Adrenal gland (tissue), 19 donors: ENCODE measurements at places on chromosomes 2 and 18. TPM values are rescaled to one million over a fixed set of nuclear protein-coding genes. Genes with fewer than 3 reads are reported as not detected.
A peak's percentile ranks its signal among the peaks of the same experiment; 100 is the strongest.

- H3K27me3 ChIP-seq, result no peaks in the 10 kb centered on the region
- no peak for DNase-seq
- no peak overlapping the region for H3K4me3 ChIP-seq
- H3K27ac ChIP-seq, result no peak overlapping the region
- H3K4me1 ChIP-seq, result peaks cover 18% of the 10 kb centered on the region
Observed at GRCh38 chr2:85727798-85728197, 26.0 kb upstream of the ATOH8 start.

DNA sequence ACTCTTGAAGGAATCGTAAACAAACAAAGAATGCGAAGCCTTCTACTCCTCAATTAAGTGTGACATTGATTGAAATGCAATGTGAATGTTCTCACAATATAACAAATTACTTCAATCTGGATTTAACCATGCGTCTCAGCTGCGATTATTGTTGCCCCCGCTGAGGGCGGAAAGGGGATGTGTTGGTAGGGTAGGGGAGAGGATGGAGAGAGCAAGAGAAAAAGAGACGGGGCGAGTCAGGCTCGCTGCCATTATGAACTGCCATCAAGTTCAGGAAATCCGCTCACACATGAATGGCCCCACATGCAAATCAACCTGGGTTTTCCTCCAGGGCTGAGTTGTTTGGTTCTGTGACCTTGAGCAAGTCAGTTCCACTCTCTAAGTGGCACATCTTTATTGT is 129.8 kb downstream of the PXDN start:
- no peak for DNase-seq
- H3K27me3 ChIP-seq, result no peaks in the 10 kb centered on the region
- H3K4me1 ChIP-seq, result no peaks in the 10 kb centered on the region
- no peaks in the 10 kb centered on the region for H3K36me3 ChIP-seq

GRCh38 chr2:12318427-12319057 is 398.2 kb upstream of the TRIB2 start:
- DNase-seq, result no peak
- no peaks in the 10 kb centered on the region for H3K4me1 ChIP-seq
- no peaks in the 10 kb centered on the region for H3K36me3 ChIP-seq
- peak overlapping the region; percentile 97 for H3K27ac ChIP-seq

GRCh38 chr2:168212866-168213265 is 34.5 kb downstream of the STK39 start:
- no peaks in the 10 kb centered on the region for H3K36me3 ChIP-seq
- no peak for DNase-seq

- H3K36me3 ChIP-seq, result no peaks in the 10 kb centered on the region
- no peaks in the 10 kb centered on the region for H3K27me3 ChIP-seq
- no peak overlapping the region for H3K27ac ChIP-seq
- no peak overlapping the region for H3K4me3 ChIP-seq
- H3K4me1 ChIP-seq, result peaks cover 26% of the 10 kb centered on the region
Observed at GRCh38 chr2:134776836-134777235, 58.0 kb upstream of the TMEM163 start.

The EMILIN1 gene
- total RNA-seq, result 51.6 TPM

The UGT1A10 gene
- total RNA-seq, result not detected

GRCh38 chr2:52570716-52571115 is 1196.9 kb upstream of the CHAC2 start:
- DNase-seq, result no peak
- H3K27me3 ChIP-seq, result no peaks in the 10 kb centered on the region
- H3K36me3 ChIP-seq, result no peaks in the 10 kb centered on the region
- H3K27ac ChIP-seq, result no peak overlapping the region

- H3K36me3 ChIP-seq, result no peaks in the 10 kb centered on the region
- no peak overlapping the region for H3K27ac ChIP-seq
Observed at GRCh38 chr18:67600181-67601180, 84.0 kb upstream of the DSEL start.

- no peaks in the 10 kb centered on the region for H3K27me3 ChIP-seq
- no peak overlapping the region for H3K27ac ChIP-seq
- H3K4me3 ChIP-seq, result no peak overlapping the region
- no peaks in the 10 kb centered on the region for H3K4me1 ChIP-seq
Observed at GRCh38 chr2:26585966-26586365, 55.2 kb downstream of the CIB4 start.

DNA sequence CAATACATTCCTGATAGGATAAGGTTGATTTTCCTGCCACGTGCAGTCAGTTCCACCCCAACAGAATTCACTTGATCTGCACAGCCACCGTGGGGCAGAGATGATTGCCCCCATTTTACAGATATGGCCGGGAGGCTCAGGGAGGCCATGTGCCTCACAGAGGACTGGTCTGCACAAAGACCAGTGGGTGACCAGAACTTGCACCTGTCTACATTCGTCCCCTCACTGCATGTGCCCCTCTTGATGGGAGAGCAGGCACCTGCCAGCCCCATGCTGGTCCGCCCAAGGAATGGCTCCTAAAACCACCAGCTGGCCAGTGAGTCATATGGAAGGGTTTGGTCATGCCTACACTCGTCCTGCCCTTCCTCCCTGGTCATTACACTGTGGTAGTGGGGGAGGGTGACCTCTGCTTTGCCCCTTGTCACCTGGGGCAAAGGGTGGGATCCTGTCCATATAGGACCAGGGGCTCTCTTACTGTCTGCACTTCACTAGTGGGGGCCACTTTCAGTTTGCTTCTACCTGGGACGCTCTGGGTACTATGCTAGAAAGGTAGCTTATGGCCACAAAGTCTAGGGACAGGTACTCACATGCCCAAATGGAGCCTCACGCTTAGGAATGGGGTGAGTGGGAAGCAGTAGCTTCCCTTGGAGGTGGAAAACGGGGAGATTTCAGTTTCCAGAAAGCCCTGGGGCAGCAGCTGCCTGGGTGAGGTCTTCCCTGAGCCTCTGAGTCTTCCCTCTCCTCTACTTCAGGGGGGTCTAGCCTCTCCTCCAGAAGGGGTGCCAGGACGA is 14.7 kb downstream of the RRM2 start:
- DNase-seq, result no peak
- H3K36me3 ChIP-seq, result no peaks in the 10 kb centered on the region
- no peaks in the 10 kb centered on the region for H3K27me3 ChIP-seq
- H3K27ac ChIP-seq, result no peak overlapping the region
- no peak overlapping the region for H3K4me3 ChIP-seq

DNA sequence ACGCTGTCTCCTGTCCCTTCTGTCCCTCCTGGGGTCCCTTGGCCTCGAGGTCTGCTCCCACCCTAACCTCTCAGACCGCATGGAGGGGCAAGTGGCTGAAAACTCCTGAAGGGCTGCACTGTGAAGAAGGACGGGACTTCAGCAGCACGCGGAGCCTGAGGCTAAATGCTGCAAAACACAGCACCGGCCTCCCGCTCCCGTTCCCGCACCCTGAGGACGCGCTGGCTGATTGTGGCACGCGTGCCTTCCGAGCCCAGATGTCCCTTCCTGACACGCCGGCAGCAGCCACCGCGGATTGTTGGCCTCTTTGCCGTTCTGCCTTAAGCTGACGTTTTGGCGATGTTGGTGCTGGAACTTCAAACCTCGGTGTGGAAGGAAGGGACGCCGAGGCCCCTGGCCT is 125.9 kb upstream of the CTDP1 start:
- H3K4me3 ChIP-seq, result no peak overlapping the region
- no peak for DNase-seq
- H3K4me1 ChIP-seq, result no peaks in the 10 kb centered on the region
- no peak overlapping the region for H3K27ac ChIP-seq

The UGT1A9 gene
- not detected for total RNA-seq

DNA sequence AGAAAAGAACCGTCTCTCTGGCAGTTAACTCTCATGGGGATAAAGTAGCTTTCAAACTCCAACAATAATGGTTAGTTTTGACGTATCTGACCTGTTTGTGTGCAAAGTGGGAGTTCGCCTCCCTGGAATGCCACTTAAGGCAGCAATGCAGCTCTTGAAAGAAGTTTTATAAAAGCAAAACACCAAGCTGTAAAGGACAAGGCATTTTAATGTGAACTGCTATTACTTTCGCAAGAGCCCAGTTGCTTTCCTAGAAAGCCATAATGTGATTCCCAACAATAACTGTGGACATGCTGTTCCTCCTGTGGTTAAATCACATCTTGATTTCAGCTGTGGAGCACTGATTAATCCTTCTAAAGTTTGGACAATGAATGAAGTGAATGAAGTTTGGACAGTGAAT is 303.7 kb downstream of the PTPRM start:
- DNase-seq, result no peak
- H3K27ac ChIP-seq, result no peak overlapping the region
- H3K4me3 ChIP-seq, result no peak overlapping the region
- no peaks in the 10 kb centered on the region for H3K36me3 ChIP-seq
- H3K27me3 ChIP-seq, result no peaks in the 10 kb centered on the region
- peaks cover 14% of the 10 kb centered on the region for H3K4me1 ChIP-seq

DNA sequence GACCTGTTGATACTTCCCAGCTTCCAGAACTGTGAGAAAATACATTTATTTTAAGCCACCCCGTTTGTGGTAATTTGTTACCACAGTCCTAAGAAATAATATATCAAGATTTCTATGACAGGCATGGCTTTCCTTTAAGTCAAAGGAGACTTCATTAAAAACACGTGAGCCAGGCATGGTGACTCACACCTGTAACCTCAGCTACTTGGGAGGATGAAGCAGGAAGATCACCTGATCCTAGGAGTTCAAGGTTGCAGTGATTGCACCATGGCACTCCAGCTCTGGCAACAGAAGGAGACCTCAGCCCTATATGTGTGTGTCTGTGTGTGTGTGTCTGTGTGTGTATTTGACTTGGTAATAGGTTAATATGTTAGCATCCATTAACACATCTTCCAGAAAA is 69.8 kb upstream of the SCN7A start:
- no peak overlapping the region for H3K4me3 ChIP-seq
- no peak overlapping the region for H3K27ac ChIP-seq
- DNase-seq, result no peak

The OSBPL1A gene
- 73.6 TPM for total RNA-seq

- no peaks in the 10 kb centered on the region for H3K27me3 ChIP-seq
- H3K4me3 ChIP-seq, result no peak overlapping the region
- H3K36me3 ChIP-seq, result no peaks in the 10 kb centered on the region
- no peak overlapping the region for H3K27ac ChIP-seq
- DNase-seq, result peak; percentile 34
Observed at GRCh38 chr18:5488844-5489243, 55.0 kb downstream of the EPB41L3 start.

- no peak for DNase-seq
- H3K27ac ChIP-seq, result no peak overlapping the region
- H3K27me3 ChIP-seq, result no peaks in the 10 kb centered on the region
- H3K4me1 ChIP-seq, result no peaks in the 10 kb centered on the region
Observed at GRCh38 chr2:145617420-145617819, 1097.5 kb upstream of the ZEB2 start.

GRCh38 chr2:201931951-201932350 is 101.7 kb upstream of the FZD7 start:
- H3K27me3 ChIP-seq, result no peaks in the 10 kb centered on the region
- no peak for DNase-seq
- H3K27ac ChIP-seq, result no peak overlapping the region
- H3K4me3 ChIP-seq, result no peak overlapping the region
- H3K4me1 ChIP-seq, result no peaks in the 10 kb centered on the region
- H3K36me3 ChIP-seq, result no peaks in the 10 kb centered on the region

- H3K27me3 ChIP-seq, result no peaks in the 10 kb centered on the region
- no peak overlapping the region for H3K4me3 ChIP-seq
- DNase-seq, result no peak
- no peaks in the 10 kb centered on the region for H3K4me1 ChIP-seq
- no peaks in the 10 kb centered on the region for H3K36me3 ChIP-seq
- no peak overlapping the region for H3K27ac ChIP-seq
Observed at GRCh38 chr2:99786636-99787390, 297.0 kb upstream of the REV1 start.

GRCh38 chr18:79645291-79645983 is 34.2 kb upstream of the CTDP1 start:
- no peak overlapping the region for H3K4me3 ChIP-seq
- H3K27ac ChIP-seq, result no peak overlapping the region
- H3K27me3 ChIP-seq, result peaks cover 12% of the 10 kb centered on the region
- H3K4me1 ChIP-seq, result no peaks in the 10 kb centered on the region
- no peak for DNase-seq
- H3K36me3 ChIP-seq, result no peaks in the 10 kb centered on the region

- no peak overlapping the region for H3K4me3 ChIP-seq
- no peaks in the 10 kb centered on the region for H3K4me1 ChIP-seq
- H3K27me3 ChIP-seq, result no peaks in the 10 kb centered on the region
- H3K36me3 ChIP-seq, result no peaks in the 10 kb centered on the region
- DNase-seq, result no peak
- no peak overlapping the region for H3K27ac ChIP-seq
Observed at GRCh38 chr2:192828175-192828574, 633.4 kb upstream of the TMEFF2 start.

DNA sequence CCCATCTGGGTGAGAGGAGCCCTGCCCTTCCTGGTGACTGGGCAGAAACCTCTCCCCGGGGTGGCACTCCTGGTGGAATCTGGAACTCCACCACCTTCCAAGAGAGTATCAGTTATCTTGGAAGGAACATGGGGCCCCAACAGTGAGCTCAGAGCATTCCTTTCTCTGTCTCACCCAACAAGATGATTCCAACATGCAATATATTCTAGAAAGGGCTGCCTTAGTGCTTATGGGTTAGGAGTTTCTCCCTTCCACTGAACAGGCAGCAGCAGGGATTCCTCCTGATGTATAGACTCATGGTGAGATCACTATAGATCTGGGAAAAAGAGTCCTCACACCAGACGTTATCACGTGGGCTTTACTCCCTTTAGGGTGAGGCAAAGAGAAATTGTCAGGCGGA is 147.1 kb downstream of the COL4A4 start:
- no peak for DNase-seq
- no peaks in the 10 kb centered on the region for H3K27me3 ChIP-seq
- no peak overlapping the region for H3K27ac ChIP-seq

The CD8B2 gene
- total RNA-seq, result not detected

The MATN3 gene
- 1.0 TPM for total RNA-seq

The SPDYA gene
- not detected for total RNA-seq

DNA sequence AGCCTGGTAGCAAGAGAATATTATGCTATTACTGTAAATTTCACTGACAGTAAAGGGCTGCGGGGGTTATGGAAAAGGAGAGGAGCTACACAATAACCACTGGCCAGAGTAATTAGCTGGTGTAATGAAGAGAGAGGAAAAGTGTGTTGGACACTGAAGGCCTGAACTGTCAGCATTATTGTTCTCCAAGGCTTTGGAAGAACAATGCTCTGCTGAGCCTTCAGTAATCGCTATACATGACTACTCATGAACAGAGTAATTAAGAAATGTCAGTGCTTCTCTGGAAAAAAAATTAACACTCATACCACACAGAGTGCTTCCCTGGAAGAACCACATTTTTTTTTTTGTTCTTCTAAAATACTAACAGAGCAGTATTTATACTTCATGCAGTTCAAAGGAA is 931.3 kb downstream of the CPS1 start:
- H3K4me3 ChIP-seq, result no peak overlapping the region
- DNase-seq, result no peak
- H3K36me3 ChIP-seq, result no peaks in the 10 kb centered on the region
- H3K27ac ChIP-seq, result no peak overlapping the region
- no peaks in the 10 kb centered on the region for H3K4me1 ChIP-seq

GRCh38 chr2:27506587-27506986 is 9.9 kb downstream of the GCKR start:
- DNase-seq, result no peak
- no peaks in the 10 kb centered on the region for H3K4me1 ChIP-seq
- no peak overlapping the region for H3K27ac ChIP-seq
- H3K27me3 ChIP-seq, result no peaks in the 10 kb centered on the region
- no peak overlapping the region for H3K4me3 ChIP-seq

GRCh38 chr18:64207820-64208219 is 58.9 kb upstream of the LINC00305 start:
- no peak for DNase-seq
- no peaks in the 10 kb centered on the region for H3K36me3 ChIP-seq
- no peaks in the 10 kb centered on the region for H3K4me1 ChIP-seq
